ENCODE measurements at places on chromosomes 2 and 18.

DNA sequence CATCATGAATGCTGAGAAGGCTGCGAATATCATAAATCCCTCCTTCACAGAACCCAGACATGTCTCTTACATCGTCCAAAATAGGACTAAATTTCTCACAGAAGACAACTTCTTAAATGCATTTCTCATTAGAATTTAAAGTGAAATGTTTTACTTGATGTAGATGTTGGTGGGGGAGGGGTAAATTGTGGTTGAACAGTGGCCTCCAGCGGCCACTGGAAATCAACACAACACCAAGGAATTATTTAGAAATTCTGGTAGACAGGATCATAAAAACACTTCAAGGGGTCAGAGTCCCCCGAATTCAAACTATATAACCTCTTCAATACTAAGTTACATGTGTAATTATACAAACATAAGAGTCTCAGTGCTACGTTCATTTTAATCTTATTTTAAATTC, 135.9 kb downstream of the ABCA12 start:
- DNase-seq: no peak

- DNase-seq: peak; percentile 70
Measured at GRCh38 chr18:46917108-46917802, at the start of the genes KATNAL2 and PIAS2. KATNAL2 (plus strand) TSS chr18:46917602; CDS start chr18:46946873, 29,271 bp downstream. PIAS2 (minus strand) TSS chr18:46917507; CDS start chr18:46917345, 162 bp downstream.

DNA sequence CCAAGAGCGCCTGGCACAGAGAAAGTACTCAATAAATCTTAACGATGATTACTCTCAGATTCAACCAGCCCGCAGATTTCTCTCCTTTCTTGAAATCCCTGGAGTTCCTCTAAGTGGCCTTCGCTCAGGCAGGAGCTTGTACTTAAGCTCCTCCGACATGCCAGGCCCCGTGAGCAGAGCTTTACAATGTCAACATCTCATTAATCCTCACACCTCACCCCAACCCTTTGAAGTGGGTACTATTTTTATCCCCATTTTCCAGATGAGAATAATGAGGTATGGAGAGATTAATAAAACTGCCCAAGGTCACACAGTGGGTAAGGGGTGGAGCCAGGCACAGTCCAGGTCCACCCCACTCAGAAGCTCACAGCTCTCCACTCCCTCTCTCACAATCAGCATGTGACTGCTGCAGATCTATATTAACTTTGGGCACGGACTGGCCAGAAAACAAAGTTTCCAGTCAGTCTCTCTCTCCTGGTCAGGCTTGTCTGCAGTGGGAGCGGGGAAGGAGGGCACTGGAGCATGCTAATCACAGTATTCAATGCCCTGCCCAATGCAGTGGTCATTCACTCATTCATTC, 18.0 kb downstream of the DNMT3A start:
- no peak for DNase-seq

GRCh38 chr2:183001948-183002347, 36.3 kb downstream of the NCKAP1 start:
- no peak for DNase-seq

DNA sequence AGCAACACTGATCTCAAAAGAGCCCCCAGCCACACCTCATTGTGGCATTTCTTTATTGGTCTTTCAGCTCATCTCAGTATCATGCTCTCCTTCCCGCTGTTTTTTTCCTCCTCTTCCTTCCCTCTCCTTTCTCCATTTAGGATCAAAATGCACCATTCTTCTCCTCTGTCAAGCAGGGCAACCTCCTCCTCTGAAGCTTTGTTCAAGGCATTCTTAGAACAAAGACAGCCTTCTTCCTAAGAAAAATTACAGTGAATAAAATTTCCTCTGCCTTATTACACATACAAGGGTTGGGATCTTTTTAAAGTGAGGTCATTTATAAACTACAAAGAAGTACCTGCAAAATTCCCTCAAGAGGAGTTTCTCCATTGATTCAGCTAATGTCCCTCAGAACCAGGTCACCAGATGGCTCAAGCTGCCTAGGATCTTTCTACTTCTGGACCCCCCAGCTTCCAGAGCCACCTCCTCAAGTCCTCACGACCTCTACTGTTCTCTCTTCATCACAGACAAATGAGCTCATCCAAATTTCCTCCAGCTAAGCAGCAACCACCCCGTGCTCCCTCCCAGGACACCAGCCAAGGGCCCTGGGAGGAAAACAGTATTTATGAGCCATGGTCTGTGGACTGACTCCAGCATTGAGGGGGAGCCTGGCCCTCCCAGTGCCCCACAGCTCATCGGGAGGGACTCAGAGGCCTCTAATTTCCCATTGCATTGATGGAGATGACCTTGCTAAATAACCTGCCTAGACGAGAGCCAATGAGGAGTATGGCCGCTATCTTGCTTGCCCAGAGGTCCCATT, 18.0 kb downstream of the SFXN5 start:
- no peak for DNase-seq

GRCh38 chr2:99338029-99338585, 918 bp downstream of the EIF5B start:
- no peak for DNase-seq

GRCh38 chr2:225584796-225585195, 185.3 kb downstream of the NYAP2 start:
- DNase-seq: no peak

- DNase-seq: no peak
Measured at GRCh38 chr2:85723707-85724360, 29.7 kb downstream of the GNLY start.

GRCh38 chr18:68665628-68666027, 49.3 kb downstream of the TMX3 start:
- DNase-seq: no peak

DNA sequence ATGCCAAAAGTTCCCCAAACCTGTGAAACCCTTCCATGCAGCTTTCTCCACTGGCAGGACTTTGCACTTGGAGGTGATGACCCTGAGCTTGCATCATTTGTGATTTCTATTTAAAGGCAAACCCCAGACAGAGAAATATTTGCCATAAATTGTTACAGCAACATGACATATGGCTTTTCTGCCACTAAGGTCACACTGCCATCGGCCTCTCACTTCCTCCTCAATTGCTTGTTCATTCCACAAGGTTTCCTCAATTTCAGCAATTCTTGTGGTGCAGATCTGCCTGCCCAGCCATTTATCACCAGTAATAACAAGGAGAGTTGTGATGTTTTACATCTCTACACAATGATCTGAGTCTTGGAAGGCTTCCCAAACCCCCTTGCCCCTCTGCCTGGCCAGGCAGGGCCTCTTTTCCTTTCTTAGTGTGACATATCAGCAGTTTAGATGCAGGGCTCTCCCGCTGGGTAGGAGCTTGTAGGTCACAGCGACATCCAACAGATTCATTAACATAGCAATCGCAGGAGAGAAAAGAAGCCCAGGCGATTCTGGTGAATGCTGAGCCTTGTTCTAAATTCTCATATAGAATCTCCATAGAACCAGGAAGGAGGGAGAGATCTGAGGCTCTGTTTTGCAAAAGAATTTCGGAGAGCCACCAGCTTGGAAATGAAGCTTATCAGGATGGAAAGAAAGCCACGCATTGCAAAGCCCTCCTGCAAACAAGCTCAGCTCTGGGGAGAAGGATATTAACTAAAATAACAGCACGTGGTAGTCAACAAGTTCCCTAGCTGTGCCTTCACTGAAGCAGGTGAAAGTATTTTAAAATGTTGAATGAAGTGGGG, 46.7 kb upstream of the ITGA6 start:
- DNase-seq: no peak

- no peak for DNase-seq
Measured at GRCh38 chr2:218471036-218471435, 52.1 kb downstream of the VIL1 start.

DNA sequence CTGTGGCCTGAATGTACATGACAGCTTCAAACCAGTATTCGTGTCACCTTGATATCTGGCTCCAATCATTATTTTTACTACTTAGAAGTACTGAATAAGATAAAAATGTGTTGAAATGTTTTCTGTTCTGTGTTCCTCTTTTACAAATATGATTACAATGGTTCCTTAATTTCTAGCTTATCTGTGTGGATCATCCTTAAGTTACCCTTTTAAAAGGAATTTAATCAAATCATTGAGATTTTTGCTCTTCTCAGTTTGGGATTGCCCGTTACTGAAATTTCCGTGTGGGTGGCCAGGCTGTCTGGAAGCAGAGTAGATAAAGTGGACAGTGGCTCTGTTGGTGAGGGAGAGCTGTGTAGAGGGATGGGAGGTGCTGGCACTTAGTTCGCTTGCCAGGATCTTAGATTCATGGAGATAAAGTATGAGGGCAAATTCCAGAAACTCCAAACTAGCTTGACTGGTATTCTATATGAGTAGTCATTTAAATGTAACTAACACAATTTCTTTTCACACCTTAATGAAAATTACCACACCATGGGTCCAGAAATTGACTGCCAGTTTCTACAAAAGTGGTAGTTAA, 27.4 kb upstream of the SAG start:
- DNase-seq: no peak

- no peak for DNase-seq
Measured at GRCh38 chr18:321865-322467, 54.1 kb upstream of the THOC1 start.

DNA sequence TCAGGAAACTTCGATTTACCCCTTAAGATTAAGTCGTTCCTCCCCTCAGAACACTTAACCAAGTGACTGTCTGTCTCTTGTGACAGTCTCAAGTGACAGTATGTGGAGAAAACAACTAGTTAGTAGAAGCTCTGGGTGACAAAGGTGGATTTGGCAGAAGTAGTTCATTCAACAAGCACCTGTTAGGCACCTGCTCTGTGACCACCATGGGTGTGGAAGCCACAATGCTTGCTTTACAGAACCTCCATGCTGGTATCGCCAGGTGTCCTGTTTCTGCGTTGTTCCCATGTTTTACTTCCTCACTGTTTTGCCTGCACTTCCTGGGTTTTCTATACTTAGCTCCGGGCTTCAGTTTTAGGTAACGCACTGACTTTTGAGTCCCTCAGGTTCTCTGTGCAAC, 337.4 kb upstream of the DCC start:
- no peak for DNase-seq

GRCh38 chr2:109382226-109382895, 231.4 kb downstream of the SEPTIN10 start:
- DNase-seq: no peak

- DNase-seq: no peak
Measured at GRCh38 chr2:54206596-54206995, 49.4 kb downstream of the TSPYL6 start.

- DNase-seq: no peak
Measured at GRCh38 chr2:15758848-15759247, 167.2 kb downstream of the DDX1 start.

GRCh38 chr2:27754138-27754588, 17.4 kb upstream of the MRPL33 start:
- peak; percentile 61 for DNase-seq

GRCh38 chr18:45121146-45121545, 440.5 kb downstream of the SETBP1 start:
- no peak for DNase-seq

DNA sequence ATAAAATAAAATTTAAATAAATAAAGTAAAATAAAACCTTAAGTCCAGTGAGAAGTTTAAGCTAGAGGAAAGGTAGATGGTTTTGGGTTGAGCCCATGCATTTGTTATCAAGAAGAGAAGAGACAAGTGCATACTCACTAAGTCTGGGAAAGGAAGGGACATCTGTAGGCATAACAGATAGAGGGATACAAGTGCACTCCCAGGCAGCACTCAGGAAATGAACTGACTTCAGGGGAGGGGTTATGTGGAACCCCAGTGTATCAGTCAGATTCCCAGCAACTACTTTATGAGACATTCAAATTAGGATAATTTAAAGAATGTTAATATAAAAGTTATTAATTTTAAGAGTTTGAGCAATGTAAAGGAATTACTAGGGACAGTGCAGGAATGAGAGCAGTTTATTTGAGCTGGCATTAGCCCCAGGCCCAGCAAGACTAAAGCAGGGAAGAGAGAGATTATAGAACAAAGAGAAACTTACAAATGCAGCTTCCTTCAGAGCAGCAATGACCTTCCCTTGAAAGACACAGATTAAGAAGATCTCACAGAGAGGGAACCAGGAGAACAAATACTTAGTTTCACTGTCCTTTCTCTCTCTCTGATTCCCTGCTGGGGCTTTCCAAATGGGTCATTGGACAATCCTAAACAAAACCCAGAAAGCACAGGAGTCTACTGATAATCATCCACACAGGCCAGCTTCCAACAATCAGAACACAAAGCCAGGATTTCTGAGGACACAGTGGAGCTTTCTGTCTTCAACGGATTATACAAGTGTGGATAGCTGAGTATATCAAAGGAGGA, 109.7 kb downstream of the ERBB4 start:
- no peak for DNase-seq

GRCh38 chr2:8535821-8536685, 145.8 kb upstream of the ID2 start:
- DNase-seq: no peak

DNA sequence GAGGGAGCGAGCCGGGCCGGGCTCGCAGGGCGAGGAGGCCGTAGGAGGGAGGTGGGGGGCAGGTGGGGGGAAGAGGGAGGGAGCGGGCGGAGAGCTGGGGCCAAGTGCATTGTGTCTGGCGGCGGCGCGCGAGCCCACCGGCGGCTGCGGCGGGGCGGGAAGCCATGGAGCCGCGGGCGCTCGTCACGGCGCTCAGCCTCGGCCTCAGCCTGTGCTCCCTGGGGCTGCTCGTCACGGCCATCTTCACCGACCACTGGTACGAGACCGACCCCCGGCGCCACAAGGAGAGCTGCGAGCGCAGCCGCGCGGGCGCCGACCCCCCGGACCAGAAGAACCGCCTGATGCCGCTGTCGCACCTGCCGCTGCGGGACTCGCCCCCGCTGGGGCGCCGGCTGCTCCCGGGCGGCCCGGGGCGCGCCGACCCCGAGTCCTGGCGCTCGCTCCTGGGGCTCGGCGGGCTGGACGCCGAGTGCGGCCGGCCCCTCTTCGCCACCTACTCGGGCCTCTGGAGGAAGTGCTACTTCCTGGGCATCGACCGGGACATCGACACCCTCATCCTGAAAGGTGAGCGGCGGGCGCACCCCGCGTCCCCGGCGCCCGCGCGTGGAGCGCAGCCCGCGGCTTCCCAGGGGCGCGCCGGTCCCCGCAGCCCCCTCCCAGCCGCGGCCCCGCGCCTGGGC, at the start of gene TMEM178A:
Gene TMEM178A, plus strand, starts transcription at position 107 of the 680 bp plus-strand sequence. Its CDS starts 58 bp downstream, at position 165.
- no peak for DNase-seq

DNA sequence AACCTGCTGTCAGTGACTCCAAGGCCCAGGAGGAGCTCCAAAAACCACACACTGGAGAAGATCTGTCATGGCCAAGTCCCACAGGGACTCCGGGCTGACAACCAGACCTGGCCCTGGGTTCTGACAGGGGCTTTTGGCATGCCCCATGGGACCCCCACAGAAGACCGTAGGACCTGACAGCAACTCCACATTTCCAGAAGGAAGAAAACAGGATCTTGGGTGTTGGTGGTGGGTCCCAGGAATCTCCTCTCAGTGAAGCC, 275.9 kb upstream of the HS6ST1 start:
- DNase-seq: no peak

DNA sequence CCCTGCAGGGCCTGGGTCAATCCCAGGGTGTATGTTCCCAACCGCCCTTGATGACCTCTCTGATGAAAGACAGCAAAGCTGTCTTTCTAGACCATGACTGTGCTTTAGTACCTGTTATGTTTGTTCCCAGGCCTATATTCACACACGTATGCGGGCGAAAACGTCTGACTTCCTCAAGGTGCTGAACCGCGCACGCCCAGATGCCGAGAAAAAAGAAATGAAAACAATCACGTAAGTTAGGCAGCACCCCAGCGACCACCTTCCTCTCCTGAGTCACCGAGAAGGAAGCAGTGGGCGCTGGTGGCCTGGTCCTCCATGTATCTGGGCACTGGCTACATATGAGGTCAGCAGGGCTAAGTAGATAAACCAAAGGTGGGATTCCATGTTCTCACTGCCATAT, 11.1 kb upstream of the GPBAR1 start:
- no peak for DNase-seq

GRCh38 chr2:108363908-108364225, 13.9 kb upstream of the SULT1C4 start:
- no peak for DNase-seq

GRCh38 chr2:185012643-185013042, 414.3 kb downstream of the ZNF804A start:
- DNase-seq: no peak
